ENCODE measurements at places on chromosomes 11 and 22.
A peak's percentile ranks its signal among the peaks of the same experiment; 100 is the strongest.

DNA sequence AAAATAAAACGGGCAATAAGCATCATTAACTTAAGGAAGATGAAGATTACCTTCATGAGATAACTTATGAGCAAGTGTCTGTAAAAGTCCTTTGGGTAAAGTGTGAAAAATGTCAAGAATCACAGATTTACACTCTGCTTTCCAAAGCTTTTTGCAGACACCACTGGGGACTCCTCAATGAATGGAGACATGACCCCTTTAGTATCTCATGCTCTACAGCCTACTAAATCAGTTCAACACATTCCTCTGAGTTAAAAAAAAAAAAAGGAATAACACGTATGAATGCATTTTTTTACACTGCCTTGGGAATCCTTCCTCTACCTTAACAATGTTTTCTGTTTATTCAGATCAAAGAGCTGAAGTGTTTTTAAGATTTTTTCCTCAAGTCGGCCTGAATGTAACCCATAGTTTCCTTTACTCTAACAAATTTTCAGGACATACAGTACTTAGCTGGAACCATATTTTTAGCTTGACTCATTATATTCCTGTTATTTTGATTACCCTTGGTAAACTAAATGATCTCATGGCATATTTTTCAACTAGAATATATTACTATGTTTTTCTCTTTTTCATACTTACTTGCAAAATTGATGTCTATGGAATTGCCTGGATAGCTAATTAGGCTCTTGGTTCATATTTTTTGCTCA lies 25.9 kb upstream of the RAB30 start:
- DNase-seq = no peak

DNA sequence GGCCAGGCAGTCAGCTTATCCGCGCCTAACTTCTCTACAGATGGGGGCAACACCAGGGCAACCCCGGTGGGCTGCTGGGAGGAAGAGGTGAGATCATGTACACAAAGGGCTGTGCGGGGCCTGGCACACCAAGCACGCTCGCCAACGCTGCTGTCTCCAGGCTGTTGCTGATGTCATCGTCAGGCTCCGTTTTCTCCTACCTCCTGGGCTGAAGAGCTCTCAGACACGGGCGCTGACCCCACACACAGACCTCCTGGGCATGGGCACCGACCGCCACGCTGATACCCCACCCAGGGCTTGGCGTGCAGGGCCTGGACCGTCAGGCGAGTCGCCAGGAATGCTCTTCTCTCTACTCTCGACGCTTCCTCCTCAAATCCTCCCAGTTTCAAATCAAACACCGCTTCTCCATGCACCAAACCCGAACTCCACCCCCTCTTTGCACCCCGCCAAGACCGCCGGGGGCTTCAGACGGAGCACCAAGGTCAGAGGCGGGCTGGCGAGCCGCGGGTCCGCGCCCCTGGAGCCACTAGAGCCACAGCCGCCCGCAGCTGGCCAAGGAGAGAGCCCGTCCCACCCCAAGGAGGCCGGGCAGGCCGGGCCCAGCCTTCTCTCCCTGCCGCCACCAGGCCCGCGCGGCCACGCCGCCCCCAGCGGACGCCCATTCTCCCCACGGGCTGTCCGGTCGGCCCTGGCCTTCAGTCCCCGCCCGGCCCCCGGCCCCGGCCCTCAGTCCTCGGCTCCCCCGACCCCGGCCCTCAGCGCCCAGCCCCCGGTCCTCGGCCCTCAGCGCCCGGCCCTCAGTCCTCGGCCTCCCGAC lies 772 bp downstream of the SBF1 start:
- no peak for DNase-seq

- no peak for DNase-seq
Observed at GRCh38 chr11:12540913-12541582, 133.2 kb upstream of the TEAD1 start.

DNA sequence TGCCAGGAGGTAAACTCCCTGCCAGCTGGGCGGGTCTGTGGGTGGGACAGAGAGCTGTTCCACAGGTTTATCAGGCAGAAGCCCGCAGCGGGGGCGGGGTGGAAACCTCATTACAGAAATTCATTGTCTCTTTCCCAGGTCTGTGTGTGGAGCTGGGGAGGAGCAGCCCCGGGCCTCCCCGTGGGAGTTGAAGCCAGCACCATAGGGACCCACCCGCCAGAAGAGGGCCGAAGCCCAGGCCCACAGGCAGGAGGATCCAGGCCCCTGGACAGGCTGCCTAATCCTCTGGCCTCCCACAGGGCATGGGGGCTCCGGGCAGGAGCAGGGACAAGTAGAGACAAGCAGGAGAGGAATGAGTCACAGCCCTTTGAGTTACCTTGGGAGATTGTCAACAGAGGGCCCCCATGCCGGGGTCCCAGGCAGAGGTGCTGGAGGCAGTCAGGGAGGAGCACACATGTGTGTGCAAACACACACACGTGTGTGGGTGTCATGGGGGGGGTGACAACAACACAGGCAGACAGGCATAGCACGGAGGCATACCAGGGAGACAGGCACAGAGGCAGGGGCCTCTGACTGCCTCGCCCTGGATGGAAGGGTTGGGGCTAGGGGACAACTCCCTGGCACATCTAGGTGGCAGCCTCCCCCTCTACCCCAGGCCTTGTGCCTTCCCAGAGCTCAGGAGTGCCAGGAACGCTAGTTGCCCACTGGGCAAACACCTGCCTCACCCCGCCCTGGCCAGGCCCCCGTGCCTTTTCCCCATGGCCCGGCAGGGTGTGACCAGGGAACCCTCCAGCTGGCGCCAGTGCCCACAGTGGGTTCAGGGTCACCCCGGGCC lies 1.4 kb downstream of the CDC42BPG start:
- DNase-seq = no peak

GRCh38 chr11:64656862-64657261 lies 65.8 kb downstream of the SLC22A12 start:
- DNase-seq = no peak

- DNase-seq = no peak
Observed at GRCh38 chr11:19949606-19950005, 210.7 kb downstream of the DBX1 start.

DNA sequence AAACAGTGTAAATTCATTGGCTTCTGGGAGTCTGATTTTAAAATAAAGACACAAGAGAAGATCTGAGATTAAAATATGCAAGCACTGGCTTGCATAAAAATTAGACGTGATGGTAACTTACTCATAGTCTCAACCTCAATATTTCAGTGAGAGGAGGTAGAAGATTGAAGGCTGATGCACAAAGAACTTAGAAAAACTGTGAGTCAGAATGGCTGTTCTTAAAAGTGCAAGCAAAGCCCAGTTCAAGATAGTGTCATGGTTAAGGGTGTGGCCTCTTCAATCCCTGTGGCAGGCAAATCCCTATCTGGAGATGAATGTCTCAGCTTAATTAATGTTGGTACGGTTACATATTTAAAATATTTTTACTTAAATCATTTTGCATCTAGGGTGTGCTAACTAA lies 33.6 kb upstream of the FIBIN start:
- DNase-seq = no peak

- DNase-seq = no peak
Observed at GRCh38 chr22:17631076-17631565, 2.6 kb upstream of the ATP6V1E1 start.

DNA sequence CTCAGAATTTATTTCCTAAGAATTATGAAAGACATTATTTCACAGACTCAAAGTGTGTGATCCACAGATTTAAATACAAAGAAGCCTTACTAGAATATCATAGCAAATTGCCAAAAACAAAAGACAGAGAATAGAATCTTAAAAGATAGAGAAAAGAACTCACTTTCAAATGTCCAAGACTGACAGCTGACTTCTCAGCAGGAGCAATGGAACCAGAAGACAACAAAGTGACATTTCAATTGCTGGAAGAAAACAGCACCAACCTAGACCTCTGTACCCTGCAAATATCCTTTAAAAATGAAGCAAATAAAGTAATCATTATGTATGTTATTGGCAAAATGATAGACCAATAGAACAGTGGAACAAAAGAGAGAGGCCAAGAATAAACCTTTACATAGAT lies 109.2 kb downstream of the TTC17 start:
- no peak for DNase-seq

DNA sequence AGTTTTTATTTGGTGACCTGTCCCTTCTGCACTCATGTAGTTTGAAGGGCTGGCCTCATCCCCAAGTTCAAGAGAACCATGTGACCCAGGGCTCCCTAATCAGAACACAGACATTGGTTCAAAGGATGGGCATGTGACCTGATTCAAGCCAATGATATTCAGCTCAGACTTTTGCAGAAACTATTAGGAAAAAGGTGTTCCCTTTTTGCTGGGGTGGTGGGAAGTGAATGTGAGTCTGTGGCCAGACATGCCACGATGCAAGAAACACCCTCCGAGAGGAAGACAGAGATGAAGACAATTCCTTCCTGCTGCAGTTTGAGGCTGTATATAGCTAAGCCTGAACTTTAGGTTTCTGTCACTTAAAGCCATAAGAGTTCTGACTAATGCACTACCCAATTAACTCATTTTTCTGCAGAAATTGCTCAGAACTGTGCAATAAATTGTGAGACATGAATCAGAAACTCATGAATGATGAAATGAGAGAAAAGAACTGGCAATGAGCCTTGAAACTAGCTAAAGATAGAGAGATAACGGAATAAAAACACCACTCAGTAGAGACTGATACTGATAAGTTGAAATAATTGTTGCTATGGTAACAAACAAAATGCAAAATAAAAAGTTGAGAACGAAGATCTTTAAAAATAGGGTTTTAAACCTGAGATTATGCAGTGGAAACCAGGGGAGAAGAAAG lies 9.2 kb upstream of the MAPK1 start:
- no peak for DNase-seq

DNA sequence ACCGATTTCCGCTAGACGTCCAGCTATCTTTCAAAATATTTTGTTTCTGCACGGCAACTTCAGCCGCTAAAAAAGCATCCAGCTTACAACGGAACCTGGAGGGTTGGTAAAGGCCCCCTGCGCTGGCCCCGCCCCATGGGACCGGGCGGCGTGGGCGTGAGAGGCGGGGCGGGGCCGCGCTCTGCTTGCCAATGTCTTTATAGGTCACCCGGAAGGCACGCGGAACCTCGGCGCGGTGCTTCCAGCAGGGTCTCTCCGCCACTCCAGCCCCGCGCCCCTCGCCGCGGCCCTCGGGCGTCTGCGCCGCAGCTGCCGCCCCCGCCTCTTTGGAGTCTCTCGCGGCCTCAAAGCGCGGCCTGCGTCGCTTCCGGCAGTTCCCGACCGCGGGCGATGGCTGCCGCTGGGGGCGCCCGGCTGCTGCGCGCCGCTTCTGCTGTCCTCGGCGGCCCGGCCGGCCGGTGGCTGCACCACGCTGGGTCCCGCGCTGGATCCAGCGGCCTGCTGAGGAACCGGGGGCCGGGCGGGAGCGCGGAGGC lies at the start of gene FDX1:
Gene FDX1, plus strand, starts transcription at position 218 of the 536 bp plus-strand sequence. Its CDS starts 173 bp downstream, at position 391.
- DNase-seq = peak; percentile 96

GRCh38 chr11:120881596-120881995 lies 142.3 kb upstream of the TBCEL start:
- DNase-seq = no peak

- DNase-seq = no peak
Observed at GRCh38 chr11:33476945-33477606, 219.9 kb downstream of the HIPK3 start.

GRCh38 chr11:23090659-23091058 lies 230.4 kb upstream of the CCDC179 start:
- no peak for DNase-seq

- no peak for DNase-seq
Observed at GRCh38 chr11:111776398-111777093, 10.4 kb upstream of the PPP2R1B start.

GRCh38 chr11:131790586-131790985 lies 420.2 kb downstream of the NTM start:
- no peak for DNase-seq

- no peak for DNase-seq
Observed at GRCh38 chr11:36313750-36314433, 17.8 kb downstream of the PRR5L start.

DNA sequence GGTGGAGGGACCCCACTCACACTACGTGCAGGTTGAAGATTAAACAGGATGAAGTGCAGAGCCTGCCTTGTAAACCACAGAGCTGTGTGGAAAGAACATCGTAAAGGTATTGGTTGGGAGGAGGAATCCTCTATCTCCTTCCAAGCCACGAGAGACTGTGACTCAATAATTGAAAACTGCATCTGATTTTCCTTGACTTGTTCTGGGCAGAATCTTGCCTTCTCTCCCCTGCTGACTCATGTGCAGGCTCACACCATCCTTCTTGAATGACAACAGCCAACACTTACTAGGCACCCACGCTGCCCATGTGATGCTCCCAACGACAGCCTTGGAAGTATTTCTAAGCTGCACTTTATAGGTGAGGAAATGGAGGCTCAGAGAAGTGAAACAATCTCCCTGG lies 563.0 kb downstream of the MIAT start:
- DNase-seq = no peak

All from NCI-H526 treated with DMSO at 0.1 percent for 48 hours (cell line).